Brain (organoid and tissue), 16 donors: ENCODE measurements at places on chromosomes 3 and 15. TPM values are rescaled to one million over a fixed set of nuclear protein-coding genes. Genes with fewer than 3 reads are reported as not detected.

Gene KCNH8
- polyA plus RNA-seq, result 1.5 TPM

Gene ALG1L2
- polyA plus RNA-seq, result not detected

Gene CFAP92
- 0.27 TPM for polyA plus RNA-seq

Gene IGF1R
- 11.4 TPM for polyA plus RNA-seq

Gene GOLGA8G
- not detected for polyA plus RNA-seq

Gene POPDC2
- 1.6 TPM for polyA plus RNA-seq

Gene GP5
- not detected for polyA plus RNA-seq

Gene GHSR
- not detected for polyA plus RNA-seq

Gene CHRFAM7A
- polyA plus RNA-seq, result 0.61 TPM

Gene SPPL2A
- polyA plus RNA-seq, result 16.6 TPM

Gene DNAH12
- not detected for polyA plus RNA-seq

Gene MRPS11
- 68.4 TPM for polyA plus RNA-seq

Gene CHRM5
- 4.4 TPM for polyA plus RNA-seq

Gene CELSR3
- polyA plus RNA-seq, result 23.1 TPM

Gene ANKRD63
- polyA plus RNA-seq, result not detected
